Central memory CD4-positive, alpha-beta T cell (primary cell): ENCODE measurements at places on chromosomes 7 and 10.

DNA sequence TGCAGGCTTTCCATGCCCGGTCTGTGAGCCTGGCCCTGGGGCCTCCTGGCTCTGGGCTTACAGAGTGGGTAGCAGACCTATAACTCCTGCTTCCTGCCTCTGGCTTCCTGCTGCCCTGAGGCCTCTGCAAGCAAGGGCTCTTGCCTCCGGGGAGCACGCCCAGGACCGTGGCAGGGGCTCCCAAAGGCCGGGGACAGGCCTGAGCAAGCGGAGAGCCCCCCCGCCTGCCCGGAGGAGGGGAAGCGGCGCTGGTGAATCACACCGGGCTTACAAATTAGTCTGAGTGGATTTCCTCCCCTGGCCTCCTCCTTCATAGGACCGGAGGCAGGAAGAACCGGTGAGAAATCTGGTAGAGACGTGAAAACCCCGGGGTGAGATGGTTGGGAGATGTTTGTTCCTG, 1.5 kb upstream of the MYL10 start:
- no peak for DNase-seq

GRCh38 chr7:89837515-89837914, 316.8 kb upstream of the STEAP1 start:
- DNase-seq = no peak

DNA sequence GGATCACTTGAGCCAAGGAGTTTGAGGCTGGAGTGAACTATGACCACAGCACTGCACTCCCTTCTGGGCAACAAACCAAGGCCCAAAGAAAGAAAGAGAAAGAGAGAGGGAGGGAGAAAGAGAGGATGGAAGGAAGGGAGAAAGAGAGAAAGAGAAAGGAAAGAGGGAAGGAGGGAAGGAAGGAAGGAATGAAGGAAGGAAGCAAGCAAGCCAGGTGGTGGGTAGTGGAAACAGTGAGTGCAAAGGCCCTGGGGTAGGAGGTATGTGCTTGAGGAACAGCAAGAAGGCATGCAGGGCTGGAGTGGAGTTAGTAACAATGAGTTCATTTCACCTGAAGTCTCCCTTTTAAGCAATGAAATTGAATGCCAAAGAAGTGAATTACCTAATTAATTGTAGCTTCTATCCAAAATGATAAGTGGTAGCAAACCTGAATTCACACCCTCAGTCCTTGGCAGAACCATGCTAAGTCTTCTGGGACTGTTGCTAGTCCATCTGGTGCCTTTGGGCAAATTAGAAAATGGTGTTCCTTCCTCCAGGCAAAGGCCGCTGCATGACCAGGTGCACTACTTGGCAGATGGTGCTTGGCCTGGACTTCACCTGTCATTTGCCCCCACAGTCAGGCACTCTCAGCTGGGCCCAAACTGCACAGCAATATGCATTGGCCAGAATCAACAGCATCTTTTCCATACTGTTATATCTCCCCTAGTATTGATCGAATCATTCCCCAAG, 67.4 kb upstream of the MPP7 start:
- DNase-seq = no peak

GRCh38 chr10:31664803-31665202, 263.8 kb downstream of the ARHGAP12 start:
- DNase-seq = no peak

GRCh38 chr7:96800824-96801223, 91.2 kb upstream of the SEM1 start:
- no peak for DNase-seq

- no peak for DNase-seq
Observed at GRCh38 chr10:129799942-129800341, 164.1 kb downstream of the EBF3 start.

DNA sequence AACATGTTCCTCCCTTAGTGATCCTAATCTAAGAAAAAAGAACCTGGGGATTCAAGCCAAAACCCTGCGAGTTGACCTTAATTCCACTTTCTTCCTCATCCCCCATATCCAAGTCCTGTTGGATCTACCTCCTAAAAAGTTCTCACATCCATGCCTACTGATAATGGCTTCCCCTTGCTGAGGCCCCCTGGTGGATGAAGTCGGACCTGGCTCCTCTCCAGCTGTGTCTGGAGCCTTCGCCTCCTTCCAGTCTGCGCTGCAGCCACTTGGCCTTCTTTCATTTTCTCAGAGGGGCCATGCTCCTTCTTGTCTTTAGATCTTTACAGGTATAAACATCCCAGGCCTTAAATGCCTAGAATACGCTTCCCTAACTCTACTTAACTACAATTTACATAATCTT, 8.1 kb downstream of the PDE1C start:
- no peak for DNase-seq

GRCh38 chr7:103951311-103951710, 38.1 kb downstream of the RELN start:
- no peak for DNase-seq

DNA sequence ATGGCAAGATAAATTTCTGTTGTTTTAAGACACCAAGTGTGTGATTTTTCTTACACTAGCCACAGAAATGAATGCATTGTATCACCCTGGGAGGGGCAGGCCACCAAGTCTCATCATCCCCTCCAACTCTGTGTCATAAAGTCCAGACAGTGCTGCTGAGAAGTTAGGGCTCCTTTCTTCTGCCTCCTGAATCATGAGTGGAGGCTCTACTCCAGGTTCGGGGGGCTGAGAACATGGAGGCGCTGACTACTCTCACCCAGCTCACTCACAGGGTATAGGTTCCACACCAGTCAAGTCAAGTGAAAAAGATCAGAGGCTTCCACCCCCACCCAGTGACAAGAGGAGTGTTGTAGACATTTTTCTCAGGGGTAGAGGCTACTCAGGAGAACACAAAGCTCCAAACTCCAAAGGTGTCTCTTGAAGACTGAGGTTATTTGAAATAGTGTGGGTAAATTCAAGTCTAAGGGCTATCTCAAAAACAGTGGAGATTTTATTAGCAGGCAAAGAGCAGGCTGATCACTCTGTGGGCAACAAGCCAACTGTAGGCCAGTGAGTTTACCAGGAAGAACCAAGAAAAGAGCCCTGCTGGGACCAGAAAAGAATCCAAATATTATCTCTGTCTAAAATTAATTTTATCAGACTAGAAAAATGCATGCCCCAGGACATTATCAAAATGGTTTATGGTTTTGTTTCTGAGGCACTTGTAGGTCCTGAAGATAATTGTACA, 118.6 kb upstream of the RET start:
- no peak for DNase-seq

DNA sequence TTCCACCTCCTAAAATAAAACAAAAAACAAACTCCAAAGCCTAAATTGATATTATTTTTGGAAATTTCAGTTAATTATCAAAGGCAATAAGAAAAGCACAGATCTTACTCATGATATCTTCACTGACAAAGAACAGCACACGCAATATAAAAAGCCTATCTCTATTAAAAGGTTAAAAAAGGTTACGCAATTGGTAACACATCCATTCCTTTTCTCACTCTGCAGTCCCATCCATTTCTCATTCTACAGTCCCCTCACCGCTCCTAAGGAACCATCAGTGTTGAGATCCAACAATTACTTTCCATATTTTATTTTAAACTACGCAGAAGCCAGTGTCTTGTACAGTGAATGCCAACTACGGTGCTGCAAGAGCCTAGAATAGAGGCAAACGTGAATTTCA, 1.3 kb downstream of the SEC61G start:
- DNase-seq = no peak

DNA sequence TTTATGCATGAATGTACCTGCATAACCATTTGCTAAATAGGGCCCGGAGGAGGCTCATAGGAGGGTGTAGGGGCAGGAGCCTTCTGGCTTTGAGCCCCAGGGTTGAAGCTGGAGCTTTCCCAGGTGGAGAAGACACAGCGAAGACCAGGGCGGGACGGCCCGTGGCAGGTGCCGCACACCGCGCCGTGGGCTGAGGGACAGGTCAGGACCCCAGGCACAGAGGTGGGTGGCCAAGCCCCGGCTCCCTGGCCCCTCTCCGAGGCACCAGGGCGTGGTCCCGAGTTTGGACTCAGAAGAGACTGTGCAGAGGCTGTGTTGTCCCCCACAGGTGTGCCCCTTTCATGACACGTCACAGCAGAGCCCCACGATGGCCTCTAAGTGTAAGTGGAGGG, 56.5 kb downstream of the PWWP2B start:
- DNase-seq = no peak

DNA sequence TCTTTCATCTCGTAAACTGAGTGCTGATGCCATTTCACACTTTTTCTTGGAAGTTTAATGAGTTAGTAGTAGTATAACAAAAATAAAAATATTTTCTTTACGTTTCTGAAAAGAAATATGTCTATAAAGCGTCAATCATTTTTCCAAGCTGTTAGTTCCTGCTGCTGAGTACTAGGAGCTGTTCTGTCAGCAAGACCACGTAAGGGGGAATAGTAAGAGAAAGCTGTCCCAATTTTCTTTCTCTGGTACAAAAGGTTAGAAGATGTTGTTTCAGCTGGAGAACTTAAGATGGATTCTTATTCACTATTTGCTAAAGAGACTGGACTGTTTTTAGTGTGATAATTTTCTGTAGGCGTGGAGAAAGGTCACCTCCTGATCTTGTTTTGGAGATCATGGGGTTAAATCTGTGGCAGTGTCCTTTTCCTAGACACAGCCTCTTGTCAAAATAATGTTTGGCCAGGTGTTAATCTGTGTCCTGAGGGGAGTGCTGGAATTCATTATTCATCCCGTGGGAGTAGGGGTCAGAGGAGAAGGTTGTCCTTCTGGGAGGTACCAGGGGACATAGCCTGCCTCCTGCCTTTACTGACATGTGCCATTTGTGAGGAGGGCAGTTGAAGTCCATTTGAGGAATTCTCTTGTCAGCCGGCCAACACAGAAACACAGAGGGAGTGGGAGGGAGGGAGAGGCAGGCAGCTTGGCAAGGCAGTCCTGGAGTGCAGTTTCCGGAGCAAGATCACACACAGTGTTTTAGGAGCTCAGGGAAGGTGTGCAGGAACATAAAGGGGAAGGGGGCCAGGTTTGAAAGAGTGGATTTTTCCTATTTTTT, 368.7 kb downstream of the AUTS2 start:
- DNase-seq = no peak

- no peak for DNase-seq
Observed at GRCh38 chr7:39353615-39354376, 212.4 kb upstream of the YAE1 start.

GRCh38 chr7:23955145-23955544, 245.1 kb downstream of the STK31 start:
- DNase-seq = no peak

DNA sequence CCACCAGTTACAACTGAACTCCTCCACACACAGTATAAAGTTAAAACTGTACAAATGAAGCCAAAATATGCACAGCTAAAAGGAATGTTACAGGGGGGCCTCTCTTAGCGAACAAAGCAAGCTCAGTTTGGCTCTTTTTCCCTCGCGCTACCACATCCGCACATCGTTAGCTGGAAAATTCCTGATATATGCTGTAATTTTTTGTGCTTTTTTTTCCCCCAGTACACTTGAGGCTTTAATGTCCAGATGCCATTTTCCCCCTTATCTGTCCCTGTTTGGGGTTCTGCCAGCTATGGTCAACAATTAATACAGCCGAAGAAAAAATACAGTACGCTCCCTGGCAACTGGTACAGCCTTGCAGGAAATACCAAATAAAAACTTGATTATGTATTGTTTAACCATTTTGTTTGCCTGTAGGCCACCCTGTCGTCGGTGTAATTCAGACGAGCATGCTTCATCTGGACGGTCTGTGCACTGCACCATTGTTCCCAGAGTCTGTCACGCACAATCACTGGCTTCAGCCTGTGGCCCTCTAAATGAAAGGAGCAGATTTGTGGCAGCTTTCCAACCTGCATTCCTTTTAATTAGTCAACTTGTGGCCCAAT, 108.1 kb upstream of the FAM133B start:
- no peak for DNase-seq

GRCh38 chr7:29421010-29421956, 142.4 kb upstream of the PRR15 start:
- DNase-seq = no peak

GRCh38 chr10:23088609-23089008, 6.8 kb upstream of the MSRB2 start:
- DNase-seq = no peak

DNA sequence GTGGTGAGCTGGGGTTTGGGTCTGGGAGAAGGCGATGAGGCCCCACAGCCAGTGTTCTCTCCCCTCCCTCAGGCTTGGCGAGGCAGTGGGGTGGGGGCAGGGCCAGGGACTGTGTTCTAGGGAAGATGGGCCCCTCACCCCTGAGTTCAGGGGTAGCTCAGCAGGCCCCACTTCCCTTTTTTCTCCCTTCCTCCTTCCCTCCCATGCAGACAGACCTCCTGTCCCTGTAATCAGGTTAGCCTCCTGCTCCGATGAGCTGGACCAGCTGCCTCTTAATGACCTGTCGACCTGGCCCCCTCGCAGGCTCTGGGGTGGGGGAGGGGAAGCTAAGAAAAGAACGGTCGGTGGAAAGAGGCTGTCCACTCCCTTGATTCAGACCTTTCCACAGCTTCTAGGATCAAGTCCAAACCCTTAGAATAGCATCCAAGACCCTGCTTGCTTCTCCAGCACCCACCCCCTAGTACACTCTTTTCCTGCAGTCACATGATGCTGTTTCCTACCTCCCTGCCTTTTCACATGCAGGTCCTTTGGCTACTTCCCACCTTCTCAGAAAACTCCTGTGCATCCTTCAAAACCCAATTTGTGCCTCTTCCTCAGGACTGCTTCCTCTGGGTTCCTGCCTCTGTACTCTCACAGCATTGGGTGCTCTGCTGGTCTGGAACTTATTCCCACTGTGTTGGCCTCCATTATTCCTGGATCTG, 64.1 kb downstream of the ZMIZ1 start:
- no peak for DNase-seq

- no peak for DNase-seq
Observed at GRCh38 chr10:35184527-35185171, 58.0 kb downstream of the CREM start.

DNA sequence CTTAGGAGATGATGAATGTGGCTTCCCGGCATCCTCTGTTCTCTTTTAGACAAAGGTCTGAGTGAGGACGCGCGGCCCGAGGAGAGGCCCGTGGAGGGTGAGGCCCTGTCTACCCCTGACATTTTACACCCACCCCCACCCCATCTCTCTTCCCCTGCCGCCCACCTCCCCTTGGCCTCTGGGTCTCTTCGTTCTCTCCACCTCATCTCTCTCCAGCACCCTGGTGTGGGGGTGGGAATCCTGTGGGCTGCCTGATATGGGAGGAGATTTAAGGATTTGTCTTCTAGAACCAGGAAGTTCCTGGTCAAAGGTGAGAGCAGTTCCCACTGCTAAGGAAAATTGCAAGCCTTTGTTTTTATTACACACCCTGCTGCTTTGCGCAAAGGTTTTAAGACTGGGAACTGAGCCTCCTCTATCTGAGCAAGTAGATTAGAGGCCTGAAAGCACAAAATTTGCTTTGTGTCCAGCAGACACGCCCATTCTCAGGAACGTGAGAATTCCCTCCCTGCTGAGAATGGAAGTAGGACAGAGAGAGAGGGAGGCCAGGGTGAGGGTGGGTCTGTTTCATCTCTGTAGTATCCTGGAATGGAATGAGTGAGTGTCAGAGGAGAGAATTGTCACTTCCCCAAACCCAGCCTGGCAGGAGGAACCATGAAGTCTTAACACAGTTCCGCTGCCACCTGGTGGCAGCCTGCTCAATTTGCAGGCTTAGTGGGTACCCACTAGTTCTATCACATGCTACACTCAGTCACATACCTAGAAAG, 91.2 kb downstream of the GTF2IRD1 start:
- DNase-seq = no peak
